Ovary (tissue), 10 donors: ENCODE measurements at places on chromosomes 16 and 17.

DNA sequence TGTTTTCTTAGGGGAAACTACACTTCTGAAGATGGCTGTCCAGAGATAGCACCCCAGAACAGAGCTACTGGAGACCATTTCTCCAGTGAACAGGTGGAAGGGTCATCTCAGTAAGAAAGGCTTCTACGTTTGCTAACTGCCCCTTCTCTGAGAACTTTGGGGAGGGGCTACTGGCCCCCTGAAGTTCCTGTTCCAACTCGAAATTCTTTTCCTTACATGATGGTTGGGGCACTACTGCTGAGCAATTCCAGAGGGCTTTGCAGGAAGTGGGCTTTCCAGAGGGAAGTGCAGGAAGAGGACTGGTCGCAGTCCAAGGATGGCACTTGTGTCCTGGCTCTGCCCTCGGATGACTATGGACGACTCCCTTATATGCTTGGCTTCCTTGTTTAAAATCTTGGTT lies 31.2 kb downstream of the TOM1L2 start:
- DNase-seq = no peak

- no peak for DNase-seq
Observed at GRCh38 chr17:78747488-78747887, 34.6 kb downstream of the CYTH1 start.

DNA sequence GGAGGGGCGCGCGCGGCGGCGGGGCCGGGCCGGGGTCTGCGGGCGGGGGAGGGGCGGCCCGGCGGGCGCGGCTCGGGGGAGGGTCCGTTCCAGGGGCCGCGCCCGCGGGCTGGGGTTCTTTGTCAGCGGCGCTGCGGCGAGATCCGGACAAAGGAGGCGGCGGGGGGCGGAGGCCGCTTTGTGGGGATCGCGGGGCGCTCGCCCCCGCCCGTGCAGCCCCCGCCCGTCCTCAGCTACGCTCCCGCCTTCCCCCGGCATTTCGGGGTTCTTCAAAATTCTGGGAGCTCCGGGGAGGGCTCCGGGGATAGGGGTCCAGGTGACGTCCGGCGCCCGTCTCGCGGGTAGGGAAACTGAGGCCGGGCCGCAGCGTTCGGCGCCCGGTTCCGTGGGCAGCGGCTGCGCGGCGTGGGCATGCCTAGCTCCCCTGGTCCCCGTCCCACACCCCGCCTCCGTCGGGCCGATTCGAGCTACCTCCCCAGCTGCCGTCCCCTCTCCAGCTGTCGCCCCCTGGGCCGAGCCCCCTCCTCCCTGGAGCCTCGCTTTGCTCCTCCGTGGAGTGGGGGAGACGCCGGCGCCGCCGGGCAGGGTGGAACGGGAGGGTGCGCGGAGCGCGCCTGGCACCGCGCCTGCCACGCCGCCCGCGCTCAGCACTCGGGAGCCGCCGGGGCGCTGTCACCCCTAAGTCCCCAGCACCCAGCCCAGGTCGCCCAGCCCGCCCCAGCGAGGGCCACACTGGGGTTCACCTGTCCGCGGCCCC lies 546 bp downstream of the SNN start:
- peak; percentile 44 for DNase-seq

DNA sequence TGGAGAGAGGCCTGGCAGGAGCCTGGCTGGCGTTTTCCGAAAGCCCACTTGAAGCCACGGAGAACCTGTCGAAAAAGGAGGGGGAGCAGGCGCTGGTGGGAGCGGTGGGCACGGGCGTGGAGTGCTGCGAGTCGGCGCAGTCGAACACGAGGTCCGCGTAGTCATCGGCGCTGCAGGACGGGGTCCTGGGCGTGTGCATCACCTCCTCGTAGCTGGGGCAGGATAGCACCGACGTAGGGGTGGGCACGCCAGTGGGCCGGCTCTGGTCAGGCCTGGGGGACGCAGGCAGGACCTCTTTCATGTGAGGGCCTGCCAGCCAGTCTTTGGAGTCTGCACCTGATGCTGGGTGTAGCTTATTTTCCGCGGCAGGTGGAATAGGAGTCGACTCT lies 63.7 kb downstream of the ZNF778 start:
- no peak for DNase-seq

- DNase-seq = no peak
Observed at GRCh38 chr16:49564496-49565229, 191.1 kb downstream of the C16orf78 start.

DNA sequence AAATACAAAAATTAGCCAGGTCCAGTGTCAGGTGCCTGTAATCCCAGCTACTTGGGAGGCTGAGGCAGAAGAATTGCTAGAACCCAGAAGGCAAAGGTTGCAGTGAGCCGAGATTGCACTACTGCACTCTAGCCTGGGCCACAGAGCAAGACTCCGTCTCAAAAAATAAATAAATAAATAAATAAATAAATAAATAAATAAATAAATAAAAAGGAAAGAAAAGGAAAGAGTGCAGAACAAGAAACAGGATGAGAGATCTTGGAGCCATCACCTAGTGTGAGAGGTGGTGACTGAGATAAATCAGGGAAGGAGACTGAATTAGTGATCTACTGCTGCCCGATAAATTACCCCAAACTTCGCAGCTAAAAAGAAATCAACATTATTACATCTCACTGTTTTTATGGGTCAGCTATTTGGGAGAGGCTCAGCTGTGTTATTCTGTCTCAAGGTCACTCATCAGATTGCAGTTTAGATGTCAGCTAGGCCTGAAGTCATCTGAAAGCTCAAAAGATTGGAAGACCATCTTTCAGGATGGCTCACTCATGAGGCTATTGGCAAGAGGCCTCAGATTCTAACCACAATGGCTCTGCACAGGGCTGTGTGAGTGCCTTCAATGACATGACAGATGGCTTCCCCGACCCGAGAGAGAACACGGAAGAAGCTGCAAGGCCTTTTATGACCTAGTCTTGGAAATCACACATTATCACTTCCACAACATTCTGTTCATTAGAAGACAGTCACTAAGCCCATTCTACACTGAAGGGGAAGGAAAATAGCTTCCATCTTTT lies 66.4 kb downstream of the CMC2 start:
- no peak for DNase-seq

DNA sequence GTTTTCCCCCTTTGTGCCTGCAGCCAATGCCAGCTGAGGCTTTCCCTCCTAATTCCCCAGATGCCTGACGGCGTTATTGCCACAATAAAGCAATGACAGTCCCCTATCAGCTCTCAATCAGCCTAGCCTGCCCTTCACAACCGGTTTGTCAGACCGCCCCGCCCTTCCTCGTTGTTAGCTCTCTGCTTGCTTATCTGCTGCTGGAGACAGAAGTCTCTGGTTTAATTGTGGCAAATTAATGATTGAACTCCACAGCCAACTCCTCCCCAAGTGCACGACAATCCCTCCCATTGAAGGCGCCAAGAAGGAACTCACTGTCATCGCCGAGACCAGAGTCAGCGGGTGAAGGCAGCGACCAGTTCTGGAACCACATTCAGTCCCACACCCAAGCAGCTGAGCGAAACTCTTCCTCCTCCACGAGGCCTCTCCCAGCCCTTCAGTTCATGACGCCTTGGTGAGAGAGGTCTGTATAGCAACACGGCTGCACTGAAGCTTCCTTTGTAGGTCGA lies 474.4 kb downstream of the SLC39A11 start:
- no peak for DNase-seq

DNA sequence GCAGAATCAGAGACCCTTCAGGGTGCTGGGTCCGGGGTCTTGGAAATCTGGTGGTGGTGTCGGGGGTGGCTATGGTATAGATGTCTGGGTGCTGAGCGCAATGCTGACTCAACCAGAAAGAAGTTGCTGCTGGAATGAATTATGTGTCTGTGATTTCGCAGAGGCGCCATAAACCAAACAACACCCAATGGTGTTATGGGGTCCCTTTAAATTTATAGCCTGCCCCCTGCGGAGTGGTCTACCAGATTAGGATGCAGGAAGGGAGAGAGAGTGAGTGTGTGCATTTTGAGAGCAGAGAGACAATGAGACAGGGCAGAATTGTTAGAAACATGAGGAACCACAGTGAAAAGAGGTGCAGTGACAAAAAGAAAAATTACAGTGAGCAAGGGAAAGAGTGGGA lies 100.7 kb upstream of the CDH11 start:
- DNase-seq = no peak

DNA sequence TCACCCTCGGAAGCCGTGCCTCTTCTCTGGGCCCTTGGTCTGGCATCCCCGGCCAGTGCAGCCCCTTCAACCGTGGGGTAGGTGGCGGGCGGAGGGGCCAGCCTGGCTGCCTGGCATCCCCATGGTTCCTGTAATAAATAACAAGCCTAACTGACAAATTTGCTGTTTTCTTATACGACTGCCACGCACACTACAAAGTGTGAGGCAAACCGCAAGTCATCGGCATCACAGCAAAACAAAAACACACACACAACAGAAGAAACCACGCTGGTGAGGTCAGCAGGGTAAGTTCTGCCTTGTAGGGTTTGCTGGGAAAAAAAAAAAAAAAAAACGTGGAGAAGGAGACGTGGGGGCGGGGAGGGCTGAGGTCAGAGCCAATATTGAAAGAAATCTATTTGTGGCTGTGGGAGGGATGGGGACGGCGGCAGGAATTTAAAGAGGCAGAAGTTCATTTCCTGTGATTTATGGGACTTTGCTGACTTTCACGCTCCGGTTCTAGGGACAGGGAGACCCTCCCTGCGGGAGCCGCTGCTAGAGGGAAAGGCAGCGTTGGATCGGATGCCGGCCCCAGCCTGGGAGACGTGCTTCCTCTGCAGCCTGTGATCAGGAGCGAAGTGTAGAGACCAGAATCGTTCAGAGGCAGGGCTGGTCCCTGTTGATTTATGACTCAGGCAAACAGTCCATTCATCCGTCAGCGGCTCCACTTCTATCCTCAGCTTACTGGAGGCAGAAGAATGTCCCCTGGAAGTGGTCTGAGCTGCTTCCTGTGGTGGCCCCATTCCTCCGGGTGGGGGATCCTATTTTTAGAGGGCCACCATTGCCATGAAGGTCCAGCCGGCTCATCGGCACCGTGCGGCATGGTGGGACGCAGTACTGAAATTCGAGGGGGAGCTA lies 162.8 kb downstream of the FOXL1 start:
- no peak for DNase-seq

- DNase-seq = peak; percentile 74
Observed at GRCh38 chr17:40086150-40087044, 14.0 kb downstream of the NR1D1 start.

GRCh38 chr16:11198828-11199227 lies 57.2 kb downstream of the SOCS1 start:
- no peak for DNase-seq

GRCh38 chr17:47894498-47895346 lies 1.3 kb upstream of the SP2 start:
- no peak for DNase-seq

- no peak for DNase-seq
Observed at GRCh38 chr17:56373981-56374833, 219.3 kb upstream of the NOG start.

DNA sequence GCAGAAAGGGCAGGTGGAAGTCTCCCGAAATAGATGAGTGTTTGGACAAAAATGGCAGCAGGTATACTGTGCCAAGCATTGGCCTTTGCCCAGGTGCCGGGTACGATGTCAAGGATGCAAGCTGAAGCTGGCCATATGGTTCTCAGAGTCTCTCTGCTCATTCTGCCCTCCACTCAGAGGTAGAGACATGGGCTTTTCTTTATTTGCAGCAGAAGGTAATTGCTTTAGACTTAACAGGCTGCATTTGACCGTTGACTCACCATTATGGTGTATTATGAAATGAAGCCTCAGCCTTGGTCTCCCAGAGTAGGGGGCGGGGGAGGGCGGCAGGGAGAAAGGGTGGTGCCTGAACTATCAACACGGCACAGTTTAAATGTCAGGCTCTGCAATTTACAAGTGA lies 969.1 kb upstream of the EEF2KMT start:
- DNase-seq = no peak

DNA sequence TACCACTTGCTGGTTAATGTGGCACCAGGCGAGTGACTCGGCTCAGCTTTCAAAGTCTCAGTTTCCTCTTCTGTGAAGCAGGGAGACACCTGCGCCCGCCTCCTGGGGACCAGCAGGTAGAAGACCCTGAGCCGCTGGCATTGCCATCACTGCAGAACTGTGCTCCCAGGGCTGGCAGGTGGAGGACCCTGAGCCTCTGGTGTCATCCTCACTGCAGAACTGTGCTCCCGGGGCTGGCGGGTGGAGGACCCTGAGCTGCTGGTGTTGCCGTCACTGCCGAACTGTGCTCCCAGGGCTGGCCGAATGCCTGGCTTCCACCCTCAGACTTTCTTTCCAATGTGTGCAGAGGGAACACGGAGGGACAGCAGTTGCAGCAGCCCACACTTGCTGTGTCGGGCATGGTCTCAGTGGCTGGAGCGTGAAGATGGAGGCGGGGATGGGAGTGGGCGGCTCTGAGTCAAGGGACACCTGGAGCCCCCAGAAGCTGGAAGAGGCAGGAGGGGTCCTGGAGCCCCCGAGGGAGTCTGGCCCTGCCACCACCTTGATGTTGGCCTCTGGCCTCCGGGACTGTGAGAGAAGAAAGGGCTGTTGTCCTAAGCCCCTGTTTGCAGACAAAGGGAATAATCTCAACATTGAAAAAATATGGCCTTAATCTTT lies 75.8 kb upstream of the METTL9 start:
- no peak for DNase-seq

DNA sequence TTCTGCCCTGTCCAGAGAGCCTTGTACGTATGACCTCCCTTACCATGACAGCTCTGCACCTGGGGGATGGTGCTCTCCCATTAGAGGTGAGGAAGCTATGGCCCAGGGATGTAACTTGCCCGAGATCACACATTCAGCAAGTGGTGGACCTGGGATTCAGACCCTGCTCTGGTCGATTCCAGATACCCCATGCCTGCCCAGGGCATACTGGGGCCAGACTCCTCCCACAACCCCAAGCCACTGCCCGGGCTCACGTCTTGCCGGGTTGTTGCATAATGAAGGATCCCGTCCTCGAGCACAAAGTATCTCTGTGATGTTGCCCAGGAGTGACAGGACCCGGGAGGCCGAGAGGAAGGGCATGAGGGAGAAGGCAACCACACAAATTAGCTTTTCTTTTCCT lies 2.1 kb downstream of the OSBPL7 start:
- DNase-seq = no peak

DNA sequence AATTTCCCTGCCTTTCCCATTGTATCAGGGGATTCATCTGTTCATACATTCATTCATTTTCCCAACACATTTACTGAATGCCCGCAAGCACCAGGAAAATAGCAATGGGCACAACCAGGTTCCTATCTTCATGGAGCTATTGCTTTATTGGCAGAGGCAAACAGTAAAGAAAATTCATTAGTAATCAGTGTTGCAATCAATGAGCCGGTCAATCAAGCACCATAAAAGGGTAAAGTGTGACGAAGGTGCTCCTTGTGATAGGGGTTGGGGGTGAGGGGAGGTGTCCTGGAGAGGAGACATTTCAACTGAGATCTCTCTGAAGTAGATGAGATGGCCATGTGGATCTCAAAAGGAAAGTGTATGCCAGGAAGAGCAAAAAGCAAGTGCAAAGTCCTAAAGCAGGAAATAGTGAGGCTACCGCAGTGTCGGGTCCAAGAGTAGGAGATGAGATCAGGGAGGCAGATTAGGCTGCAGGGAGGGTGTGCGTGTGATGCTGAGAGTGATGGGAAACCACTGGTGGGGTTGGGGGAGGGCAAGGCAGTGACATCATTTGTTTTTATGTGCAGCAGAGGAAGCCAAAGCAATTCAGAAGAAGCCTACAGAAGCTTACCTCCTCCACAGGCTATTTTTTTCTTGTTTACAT lies 28.4 kb downstream of the CDH13 start:
- no peak for DNase-seq
